NCI-H1417 treated with DMSO at 0.1 percent for 48 hours (cell line): ENCODE measurements at places on chromosomes 7 and 10.

DNA sequence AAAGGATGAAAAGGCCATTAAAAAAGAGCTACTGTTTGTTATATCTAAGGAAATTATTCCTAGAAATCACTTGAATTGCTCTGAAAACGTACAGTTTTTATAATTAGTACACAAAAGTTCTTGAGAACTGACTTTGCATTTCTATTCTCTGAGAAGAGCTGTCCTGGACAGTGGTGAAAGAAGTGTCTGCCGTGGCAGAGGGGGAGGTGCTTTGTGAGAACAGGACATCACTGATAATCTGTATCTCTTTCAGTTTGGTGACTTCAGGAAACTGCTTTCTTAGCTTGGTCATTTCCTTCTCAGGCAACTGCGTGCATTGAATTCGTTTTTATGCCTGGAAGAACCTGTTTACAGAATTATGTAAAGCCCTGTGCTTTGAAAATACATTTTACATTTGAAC is 52.1 kb downstream of the POLL start:
- no peak for DNase-seq

DNA sequence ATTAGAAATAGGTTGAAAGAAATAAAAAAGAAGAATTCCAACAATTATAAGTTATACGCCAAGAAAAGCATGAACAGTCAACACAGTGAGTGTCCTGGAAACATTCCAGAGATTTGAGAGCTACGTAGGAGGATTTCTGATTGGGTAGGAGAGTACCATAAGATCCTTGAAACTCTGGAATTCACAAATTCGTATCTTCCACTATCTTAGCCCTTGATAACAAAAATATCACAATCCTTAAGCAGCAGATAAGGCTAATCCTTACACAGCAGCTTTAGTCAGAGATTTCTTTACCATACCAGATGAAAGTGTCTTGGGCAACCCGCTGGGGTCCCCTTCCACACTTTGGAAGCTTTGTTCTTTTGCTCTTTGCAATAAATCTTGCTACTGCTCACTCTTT is 8.2 kb downstream of the TPK1 start:
- DNase-seq = no peak

- DNase-seq = no peak
Observed at GRCh38 chr7:25669961-25670841, 441.9 kb upstream of the NPVF start.

- DNase-seq = no peak
Observed at GRCh38 chr10:18178854-18179483, 38.7 kb downstream of the CACNB2 start.

GRCh38 chr7:77238703-77239136 is 39.1 kb upstream of the FGL2 start:
- DNase-seq = no peak

DNA sequence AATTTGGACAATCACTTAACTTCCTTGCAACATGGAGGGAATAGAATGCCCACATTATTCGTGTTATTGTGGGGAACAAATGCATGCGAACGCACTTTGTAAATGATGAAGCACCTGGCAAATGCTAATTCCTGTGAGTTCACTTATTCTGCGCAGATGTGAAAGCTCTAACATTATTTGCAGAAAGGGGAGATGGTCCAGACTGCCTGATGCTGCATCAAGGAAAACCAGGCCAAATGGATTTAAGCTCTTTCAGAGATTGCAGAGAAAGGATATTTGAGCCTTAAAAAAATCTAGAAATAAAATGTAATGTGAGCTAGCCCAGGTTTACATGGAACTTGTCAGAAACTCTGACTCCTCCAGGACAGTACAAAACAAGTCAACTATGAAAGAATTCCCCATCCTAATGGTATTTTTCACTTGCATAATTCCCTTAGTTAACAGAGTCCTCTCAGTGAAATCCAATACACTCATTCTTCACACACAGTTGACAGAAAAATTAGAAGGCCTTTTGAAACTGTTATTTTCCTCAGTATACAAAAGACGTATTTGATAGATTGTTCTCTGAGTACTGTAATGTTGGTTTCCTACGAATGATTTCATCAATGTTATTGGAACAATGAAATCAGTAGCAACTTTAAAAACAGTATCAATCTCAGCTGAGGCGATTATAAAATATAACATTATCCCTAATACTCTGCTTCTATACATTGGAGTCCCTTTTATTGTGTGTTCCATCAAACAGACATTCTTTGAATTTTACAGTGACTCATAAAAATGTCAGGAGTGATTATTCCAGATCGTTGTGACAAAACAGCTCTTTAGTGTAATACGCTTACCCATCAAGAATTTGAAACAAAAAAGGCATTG is 136.3 kb upstream of the ANK3 start:
- DNase-seq = no peak

DNA sequence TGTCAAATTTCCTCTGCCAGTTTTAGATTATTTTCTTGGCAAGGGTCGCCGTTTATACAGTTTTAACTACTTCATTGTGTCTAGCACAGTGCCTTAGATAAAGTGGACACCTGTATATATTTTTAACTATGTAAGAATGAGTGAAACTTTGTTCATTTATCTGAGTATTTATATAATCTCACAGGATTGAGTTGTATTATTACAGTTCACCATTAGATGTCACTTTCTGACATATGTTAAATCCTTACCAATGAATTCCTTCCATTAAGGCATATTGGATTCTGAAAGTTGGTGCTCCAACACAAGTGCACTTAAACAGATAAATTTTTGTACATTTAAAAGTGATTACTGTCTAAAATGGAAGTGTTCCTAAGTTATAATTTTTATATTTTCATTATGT is 43.0 kb downstream of the ZMYND11 start:
- no peak for DNase-seq

DNA sequence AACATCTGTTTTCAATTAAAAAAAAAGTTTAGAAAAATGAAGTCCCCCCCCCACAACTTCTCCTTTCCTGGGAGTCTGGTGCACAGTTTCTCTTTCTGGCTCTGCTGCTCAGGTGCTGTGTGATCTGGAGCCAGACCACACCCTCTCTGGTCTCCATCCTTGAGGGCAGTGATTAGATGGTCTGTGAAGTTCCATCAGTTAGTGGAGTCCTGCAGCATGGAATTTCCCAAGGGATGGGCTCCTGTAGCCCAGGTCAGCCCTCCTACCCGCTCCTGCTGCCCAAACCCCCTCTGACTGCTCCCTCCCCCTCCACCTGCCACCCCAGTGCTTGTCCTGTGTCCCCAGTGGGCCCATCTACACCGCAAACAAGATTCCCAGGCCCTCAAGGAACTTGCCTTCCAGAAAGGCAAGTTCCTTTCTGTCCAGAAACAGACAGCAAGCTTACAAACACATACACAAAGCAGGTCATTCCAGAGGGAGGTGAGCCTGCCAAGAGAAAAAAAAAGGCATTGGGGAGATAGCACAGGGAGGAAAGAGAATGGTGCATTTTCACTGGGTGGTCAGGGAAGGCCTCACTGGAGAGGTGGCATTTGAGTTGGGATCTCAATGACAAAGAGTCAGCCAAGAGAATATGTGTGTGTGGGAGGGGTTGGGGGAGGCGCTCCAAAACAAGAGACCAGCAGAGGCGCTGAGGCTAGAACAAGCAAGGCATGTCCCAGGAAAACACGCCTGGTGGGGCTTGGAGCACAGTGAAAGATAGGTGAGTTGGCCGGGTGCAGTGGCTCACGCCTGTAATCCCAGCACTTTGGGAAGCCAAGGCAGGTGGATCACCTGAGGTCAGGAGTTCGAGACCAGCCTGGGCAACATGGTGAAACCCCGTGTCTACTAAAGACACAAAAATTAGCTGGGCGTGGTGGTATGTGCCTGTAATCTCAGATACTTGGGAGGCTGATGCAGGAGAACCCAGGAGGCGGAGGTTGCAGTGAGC is 49.5 kb upstream of the SLC29A3 start:
- DNase-seq = no peak

DNA sequence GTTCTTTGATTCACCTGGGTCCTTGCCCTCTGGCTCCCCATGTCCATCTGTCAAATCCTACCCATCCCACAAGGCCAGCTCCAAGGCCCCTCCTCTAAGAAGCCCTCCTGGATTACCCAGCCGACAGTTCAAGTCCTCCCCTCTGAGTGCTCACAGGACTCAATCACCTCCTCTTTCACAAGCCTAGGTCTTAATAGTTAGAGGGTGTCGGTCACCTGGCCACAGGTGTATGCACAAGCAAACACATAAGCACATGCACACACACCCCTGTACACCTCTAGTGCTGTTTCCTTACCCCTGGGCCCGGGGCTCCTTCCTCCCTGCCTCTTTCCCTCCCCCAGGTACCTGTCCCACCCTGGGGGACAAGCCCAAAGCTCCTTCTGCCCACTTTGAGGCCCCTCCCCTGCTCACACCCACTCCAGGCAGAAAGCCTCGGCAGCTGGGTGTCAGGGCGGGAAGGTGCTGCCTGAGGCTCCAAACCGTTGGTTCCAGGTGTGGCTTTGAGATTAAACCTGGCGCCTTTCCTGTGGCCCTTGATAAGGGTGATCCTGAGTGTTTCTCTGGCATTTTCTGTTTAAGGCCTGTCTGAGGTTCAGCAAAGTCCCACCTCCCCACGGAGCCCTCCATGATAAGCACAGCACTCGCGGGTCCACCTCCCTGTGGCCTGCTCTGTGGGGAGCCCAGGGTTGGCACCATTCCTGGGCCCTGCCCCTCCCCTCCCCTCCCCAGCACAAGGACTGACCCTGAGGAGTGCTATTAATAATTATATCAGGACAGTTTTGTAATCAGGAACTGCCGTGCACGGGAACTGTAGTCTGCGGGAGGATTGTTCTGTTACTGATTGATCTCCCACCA is 14.6 kb upstream of the AQP1 start:
- no peak for DNase-seq
